ENCODE measurements at places on chromosomes 2 and 18.

DNA sequence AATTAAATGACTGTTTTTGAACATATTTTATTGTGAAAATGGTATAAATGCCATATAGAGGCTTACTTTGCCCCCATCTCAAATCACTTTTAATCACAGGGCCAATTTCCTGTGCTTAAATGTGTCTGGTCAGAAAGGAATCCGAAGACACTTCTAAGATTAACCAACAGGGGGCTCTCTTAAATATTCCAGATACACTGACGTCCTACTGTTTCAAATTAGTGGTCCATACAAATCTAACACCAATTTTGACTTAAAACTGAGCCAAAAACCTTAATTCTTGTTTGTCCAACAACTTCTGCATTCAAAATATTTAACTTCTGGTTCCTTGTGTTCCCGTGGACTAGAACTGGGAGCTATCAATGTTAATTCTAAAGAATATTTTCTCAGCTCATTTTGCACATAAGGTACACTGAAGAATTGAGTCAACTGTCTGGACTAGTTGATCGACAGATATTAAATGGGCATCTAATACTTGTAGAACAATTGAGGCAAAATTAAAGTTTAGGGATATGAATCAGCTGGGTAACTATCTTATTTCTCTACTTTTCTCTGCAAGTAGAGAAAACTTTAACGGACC lies 557.5 kb downstream of the ARHGAP15 start:
- no peak for DNase-seq

DNA sequence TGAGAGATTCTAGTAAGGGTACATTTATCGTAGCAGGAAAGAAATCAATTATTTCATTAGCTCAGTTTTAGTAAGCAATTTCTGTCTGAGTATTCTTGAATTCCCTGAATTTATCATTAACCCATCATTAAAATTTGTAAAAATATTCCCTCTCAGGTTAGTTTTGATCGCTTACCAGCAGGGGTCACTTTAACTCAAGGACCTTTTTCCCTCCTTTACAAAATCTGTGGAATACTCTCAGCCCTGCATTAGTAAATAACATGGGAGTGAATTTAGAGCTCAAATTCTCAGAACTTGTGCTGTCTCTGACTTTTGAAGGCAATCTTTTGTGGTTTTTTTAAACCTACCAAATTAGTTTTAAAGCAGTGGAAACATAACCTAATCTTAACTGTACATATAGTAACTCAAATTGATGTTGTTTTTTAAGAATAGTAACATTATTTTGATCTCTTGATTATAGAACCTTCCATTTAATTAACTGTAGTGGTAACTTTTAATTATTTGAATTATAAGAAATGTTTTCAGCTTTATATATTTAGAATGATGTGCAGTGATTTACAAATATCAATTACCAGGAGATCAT lies 97.2 kb downstream of the AGPS start:
- no peak for DNase-seq

- DNase-seq = no peak
Observed at GRCh38 chr2:104702031-104702850, 151.7 kb upstream of the POU3F3 start.

- no peak for DNase-seq
Observed at GRCh38 chr18:79888016-79888415, 63.4 kb downstream of the SLC66A2 start.

GRCh38 chr2:175559613-175560012 lies 378.1 kb upstream of the ATP5MC3 start:
- DNase-seq = no peak

DNA sequence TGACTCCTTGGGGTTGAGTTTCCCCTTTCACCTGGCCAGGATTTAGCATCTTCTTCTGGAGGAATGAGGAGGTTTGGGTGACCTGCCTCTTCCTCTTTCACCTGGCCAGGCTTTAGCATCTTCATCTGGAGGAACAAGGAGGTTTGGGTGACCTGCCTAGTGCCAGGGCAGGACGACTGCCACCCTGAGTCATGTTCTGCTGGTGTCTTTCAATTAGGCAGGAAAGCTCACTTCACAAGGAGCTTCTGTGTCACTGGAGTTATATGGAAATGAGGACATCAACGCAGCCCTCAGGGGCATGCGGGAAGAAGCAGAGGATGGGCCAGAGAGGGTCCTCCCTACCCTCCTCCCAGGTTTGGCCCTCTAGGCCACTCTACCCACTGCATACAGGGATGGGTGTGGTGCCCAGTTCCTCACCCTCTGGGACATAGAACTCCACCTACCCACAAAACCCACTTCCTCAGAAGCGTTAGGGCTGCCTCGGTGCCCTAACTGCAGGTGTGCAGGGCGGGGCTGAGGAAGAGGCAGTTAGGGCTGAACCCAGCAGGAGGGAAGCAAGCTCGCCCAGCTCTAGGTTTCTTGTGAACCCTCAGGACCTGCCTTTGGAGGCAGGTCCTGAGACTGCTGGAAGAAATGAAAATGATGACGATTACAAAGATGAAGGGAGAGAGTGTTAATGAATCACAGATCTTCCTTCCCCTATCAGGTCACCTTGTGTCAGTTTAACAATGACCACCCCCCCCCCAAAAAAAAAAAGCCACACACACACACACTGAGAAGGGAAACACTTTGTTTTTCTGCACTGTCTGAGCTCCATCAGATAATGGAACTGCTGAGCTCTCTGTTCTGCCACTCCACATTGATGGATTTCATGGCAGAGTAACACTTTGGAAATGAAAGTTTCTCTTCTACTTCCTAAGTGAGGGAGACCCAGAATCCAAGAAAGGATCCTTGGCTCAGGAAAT lies 71.0 kb downstream of the ARL4C start:
- peak; percentile 64 for DNase-seq

- DNase-seq = peak; percentile 38
Observed at GRCh38 chr2:119011162-119011909, 69.3 kb downstream of the MARCO start.

DNA sequence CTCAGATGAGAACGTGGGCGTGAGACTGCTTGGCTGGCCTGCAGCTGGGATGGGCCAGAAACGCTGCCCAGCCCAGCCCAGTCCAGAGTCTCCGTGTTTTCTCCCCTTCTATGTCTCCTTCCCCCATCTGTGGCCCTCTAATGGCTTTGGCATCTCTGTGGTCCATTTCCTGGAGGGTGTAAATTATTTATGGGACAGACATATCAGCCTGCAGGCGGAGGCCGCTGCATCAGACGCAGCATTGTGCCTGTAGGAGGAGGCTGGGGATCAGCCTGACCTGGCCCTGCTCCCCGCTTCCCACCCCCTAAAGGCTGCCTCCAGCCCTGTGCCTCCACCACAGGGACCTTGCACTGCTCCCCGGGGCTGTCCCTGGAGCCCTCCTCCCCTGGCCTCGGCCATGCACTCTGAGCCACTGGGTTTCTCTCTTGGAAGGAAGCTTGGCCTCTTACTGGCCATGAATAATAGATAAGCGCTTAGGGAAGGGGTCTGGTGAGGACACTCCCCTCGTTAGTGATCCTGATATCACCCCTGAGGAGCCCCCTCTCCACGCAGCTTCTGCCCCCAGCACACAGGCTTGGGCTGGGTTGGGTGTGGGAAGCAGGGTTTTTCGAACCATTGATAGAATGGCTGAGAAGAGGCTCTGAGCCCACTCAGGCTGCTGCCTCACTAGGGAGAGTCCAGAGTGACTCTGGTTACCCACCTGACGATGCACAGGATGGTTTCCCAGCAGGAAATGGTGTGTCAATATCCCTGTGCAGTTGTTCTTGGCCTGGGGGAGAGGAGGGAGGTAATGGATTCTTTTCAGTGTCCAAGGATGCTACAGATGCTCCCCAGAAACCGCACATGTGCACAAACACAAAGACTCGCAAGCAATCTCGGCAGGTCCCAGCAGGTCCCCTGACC lies 185.5 kb downstream of the MYCN start:
- DNase-seq = no peak

DNA sequence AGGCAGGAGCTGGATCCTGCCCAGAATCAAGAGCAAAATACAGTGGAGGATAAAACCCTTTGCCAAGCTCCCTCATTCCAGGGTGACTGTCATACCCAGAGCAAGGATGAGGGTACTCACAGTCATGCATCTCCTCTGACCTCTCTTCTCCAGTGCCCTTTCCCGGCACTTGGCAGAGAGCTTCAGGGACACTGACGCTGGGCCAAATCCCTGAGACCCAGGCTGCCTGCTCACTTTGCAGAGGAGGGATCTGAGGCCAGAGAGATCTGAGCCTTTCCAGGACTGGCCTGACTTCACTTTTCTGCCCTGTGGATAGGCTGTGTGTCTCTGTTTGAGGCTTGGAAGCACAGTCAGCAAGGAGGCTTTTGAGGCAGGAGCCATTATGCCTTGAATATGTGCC lies 330.0 kb downstream of the CELF4 start:
- DNase-seq = no peak

DNA sequence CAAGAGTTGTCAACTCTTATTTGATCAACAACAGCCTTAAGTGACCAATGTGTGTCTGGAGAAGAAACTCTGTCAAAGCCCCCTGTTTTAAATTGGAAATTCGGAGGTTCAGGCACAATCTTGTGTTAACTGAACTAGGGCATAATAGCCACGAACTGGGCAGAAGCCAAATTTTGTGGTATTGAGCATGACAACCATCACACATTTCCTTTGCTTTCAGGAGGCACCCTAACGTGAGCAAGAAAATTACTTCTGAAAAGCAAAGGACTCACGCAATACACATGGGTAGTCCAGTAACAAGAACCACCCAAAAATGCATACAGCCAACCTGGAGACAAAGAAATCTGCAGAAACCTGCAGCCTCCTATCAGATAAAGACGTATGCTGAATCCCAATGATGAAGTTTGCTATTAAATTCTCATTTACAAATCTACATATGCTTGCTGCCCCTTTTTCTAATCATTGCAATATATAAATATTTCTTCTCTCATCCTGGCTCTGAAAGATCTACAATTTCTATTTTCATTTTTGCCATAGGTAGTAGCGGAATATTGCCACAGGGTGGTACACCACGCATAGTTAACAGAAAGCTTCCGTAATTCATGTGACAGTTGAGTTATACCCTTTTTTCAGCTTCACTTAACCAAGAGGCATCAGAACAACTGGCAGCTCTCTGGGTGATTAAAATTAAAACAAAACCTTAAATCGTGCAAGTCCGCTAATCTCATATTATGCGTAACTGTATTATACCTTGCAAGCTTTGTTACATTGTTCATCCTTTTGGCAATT lies 495.8 kb downstream of the NRXN1 start:
- DNase-seq = no peak

DNA sequence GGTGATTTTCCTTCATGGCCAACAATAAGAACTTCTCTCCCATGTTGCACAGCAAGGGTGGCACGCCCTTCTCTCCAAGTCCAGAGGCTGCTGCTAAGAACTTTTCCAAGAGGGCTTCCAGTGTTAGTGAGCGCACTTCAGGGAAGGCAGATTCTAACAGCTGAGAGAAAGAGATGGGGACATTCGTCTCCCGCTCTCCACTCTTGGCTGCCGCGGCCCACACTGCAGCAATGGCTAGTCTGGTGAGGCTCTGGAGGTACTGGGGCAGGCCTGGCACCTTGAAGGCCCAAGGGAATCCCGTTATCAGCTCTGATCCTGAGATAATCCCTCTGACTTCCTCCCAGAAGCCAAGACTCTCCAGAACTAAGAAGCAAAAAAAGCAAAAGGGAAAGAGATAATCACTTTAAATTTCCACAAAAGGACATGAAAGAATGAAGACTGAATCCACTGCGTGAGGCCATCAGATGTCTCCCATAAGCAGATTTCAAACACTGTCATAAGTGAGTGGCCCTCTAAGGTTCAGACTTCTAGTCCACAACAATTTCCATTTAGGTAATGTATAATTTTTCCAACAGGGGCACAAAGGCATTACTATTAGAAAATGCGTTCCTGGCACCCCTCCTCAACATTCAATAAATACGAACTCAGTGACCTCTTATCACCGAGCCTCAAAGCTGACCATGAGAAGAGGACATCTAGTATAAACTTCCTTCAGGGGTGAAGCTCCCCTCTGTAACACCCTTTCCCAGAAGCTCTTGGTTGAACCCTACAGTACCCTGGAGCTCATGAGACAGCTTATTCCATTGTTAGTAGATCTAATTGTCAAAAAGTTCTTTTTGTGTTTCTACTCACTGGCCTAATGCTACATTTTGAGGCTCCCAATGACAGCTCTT lies 66.7 kb upstream of the ZFP36L2 start:
- no peak for DNase-seq

GRCh38 chr2:7707723-7708122 lies 790.5 kb downstream of the RNF144A start:
- DNase-seq = no peak

- no peak for DNase-seq
Observed at GRCh38 chr18:24582771-24583170, 122.3 kb downstream of the HRH4 start.

- no peak for DNase-seq
Observed at GRCh38 chr2:237862528-237862895, 3.1 kb downstream of the RAMP1 start.

DNA sequence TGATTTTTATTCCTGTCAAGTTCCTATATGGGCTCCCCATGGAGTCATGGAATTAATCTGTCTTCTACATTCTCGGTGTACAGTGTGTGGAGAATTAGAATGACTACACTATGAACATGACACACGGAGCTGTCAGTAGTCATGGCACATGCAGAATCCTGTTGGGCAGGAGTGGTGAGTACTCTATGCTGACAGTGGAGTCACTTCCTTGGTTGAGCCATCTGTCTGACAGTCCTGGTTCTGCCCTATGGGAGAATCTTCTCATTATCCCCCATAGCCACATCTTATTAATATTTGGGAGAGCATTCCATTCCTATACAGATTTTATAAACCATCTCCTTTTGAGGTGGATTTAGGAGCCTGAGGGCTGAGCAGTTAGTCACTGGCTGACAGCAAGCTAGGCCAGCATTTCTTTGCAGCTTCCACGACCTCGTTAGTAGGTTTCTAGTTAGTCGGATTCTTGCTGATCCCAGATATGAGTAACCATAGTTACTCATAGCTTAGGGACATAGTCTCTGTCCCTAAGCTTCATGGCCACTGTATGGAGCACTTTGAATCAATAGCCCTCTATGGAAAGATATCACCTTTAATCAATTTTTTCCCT lies 90.6 kb downstream of the MDH1 start:
- no peak for DNase-seq

GRCh38 chr2:33316328-33316727 lies 160.1 kb upstream of the RASGRP3 start:
- DNase-seq = no peak

- no peak for DNase-seq
Observed at GRCh38 chr2:74507926-74508520, 528 bp upstream of the PCGF1 start.

GRCh38 chr2:182559623-182560022 lies 132.8 kb upstream of the PDE1A start:
- no peak for DNase-seq

- DNase-seq = no peak
Observed at GRCh38 chr2:226788064-226788463, 11.6 kb downstream of the IRS1 start.

DNA sequence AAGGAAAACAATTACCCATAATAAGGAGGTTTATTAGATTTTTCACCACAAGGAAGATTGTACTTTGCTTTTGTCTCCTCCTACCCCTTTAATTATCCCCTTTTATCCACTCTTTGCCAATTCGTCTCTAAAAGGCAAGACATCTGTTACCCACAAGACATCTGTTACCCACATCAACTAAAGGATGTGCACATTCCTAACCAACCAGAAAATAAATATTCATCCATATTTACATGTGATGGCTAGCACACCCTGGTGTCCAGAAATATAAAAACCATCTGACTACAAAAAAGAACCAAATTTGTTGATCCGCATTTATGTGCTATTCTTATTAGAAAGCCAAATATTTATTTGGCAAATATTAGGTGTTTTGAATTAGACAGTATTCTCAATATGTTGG lies 35.7 kb downstream of the ACVR1C start:
- DNase-seq = no peak
